ENCODE measurements at places on chromosomes 2 and 18.
A peak's percentile ranks its signal among the peaks of the same experiment; 100 is the strongest.

DNA sequence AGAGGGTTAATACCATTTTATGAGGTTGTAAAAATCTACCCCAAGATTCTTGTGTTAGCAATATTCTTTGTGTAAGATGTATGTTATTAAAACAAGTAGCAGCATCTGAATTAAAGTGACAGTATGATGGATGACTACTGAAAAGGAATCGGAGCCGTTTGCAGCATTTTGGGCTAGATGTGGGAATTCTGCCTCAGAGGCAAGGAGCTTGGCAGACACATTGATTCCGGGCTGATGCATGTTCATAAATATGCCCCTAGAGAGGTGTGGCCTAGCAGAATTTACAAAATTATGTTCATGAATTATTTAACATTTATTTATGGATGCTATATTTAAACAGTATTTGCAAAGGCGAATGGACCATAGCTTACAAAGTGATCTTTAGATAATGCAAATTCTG lies 389.0 kb upstream of the ETAA1 start:
- ATAC-seq, result no peak
- peaks cover 6% of the 10 kb centered on the region for H3K27me3 ChIP-seq
- H3K4me1 ChIP-seq, result no peaks in the 10 kb centered on the region

DNA sequence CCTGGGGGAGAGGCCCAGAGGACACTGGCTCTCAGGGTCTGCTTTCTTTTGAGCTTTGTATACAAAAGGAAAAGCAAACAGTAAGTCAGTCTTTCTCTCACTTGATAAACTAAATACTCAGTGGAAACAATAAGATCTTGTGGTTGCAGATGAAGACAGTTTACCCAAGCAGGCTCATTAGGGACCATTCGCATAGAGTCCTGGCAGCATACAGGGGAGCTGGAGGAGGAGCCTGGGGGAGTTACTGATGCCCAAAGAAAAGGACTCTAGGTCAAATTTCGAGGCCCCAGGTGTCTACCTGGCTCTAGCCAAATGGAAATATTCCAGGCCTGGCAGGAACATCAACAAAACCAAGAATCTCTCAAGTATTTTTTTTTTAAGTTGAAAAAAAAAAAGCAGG lies 225.3 kb downstream of the CNTNAP5 start:
- H3K4me1 ChIP-seq, result no peaks in the 10 kb centered on the region
- no peak overlapping the region for H3K4me3 ChIP-seq
- no peaks in the 10 kb centered on the region for H3K27me3 ChIP-seq
- H3K36me3 ChIP-seq, result no peaks in the 10 kb centered on the region
- no peak for ATAC-seq

DNA sequence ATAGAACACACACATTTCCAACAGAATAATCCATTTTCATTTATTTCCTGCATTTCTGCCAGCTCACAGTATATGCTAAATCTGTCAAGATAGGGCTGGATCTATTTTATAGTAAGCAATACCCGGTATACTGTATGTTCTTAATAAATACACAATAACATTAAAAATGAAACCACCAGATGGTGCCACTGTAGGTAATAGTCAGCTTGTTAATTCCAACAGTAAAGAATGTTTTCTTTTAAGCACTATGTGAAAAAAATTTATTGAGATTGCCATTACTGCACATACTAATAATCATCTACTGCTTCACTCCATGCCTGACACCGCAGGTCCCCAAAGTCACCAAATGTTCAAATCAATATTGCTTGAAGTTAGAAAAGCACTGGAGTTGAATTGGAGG lies 131.5 kb upstream of the PGAP1 start:
- H3K36me3 ChIP-seq, result peaks cover 84% of the 10 kb centered on the region
- no peak for ATAC-seq
- no peak overlapping the region for H3K4me3 ChIP-seq
- H3K4me1 ChIP-seq, result peaks cover 10% of the 10 kb centered on the region
- H3K27ac ChIP-seq, result no peak overlapping the region

DNA sequence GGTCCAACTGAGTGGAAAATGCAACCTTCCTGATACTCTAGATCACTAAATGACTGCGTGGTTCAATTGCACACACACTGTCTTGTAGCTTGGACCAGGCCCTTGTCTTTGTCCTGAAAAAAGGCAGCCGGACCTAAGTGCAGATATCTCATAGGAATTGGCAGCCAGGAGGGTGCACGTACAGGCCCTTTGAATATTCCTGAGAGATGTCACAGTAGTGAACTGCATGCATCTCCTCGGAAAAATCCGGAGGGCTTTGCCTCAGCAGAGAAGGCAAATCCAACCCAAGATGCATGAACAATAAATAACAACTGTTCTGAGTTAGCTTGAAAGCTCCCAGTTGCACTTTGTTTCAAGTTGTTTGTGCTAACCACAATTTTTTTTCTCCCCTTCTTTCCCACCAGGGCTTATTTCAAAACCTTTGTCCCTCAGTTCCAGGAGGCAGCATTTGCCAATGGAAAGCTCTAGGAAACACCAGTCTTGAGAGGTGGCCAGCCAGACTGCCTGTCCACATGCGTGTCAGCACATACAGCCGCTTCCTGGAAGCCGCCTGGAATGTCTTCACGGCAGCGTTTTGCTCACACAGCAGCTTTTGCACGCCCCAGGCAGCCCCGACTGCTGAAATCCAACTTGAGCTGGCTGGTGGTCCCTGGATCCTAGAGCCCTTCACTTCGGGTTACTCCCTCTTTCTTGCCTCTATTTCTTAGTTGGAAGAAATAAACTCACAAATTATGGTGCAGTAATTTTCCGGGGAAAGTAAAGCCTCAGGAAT lies 54.4 kb upstream of the FOSL2 start:
- H3K27ac ChIP-seq, result no peak overlapping the region
- no peaks in the 10 kb centered on the region for H3K27me3 ChIP-seq
- H3K4me3 ChIP-seq, result no peak overlapping the region
- H3K36me3 ChIP-seq, result peaks cover 15% of the 10 kb centered on the region
- H3K4me1 ChIP-seq, result no peaks in the 10 kb centered on the region
- no peak for ATAC-seq

- peaks cover 14% of the 10 kb centered on the region for H3K27me3 ChIP-seq
- no peak overlapping the region for H3K4me3 ChIP-seq
- H3K36me3 ChIP-seq, result no peaks in the 10 kb centered on the region
Measured at GRCh38 chr2:68660658-68661057, 17.3 kb downstream of the PROKR1 start.

DNA sequence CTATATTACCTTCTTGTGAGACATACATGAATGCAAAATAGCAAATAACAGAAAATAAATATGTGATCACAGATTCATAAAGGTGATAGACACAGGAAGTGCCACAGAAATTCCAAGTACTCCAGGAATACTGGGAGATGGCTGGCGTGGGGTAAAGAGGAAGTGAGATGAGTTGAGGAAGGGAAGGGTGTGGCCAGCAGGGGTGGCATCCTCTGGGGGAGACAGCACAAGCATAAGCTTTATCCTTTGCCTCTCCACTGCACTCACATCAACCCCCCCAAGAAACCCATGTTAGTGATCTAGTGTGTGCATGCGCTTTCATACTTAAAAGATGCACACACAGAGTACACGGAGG lies 94.8 kb upstream of the B3GNT7 start:
- peak overlapping the region; percentile 35 for H3K27ac ChIP-seq
- no peak for ATAC-seq
- no peaks in the 10 kb centered on the region for H3K27me3 ChIP-seq
- no peaks in the 10 kb centered on the region for H3K36me3 ChIP-seq
- no peak overlapping the region for H3K4me3 ChIP-seq
